ENCODE measurements at places on chromosomes 1 and 21.

GRCh38 chr1:111789666-111790316, 34.1 kb downstream of the DDX20 start:
- peaks cover 5% of the 10 kb centered on the region for H3K4me1 ChIP-seq

- H3K27ac ChIP-seq: no peak overlapping the region
- H3K4me1 ChIP-seq: peaks cover 38% of the 10 kb centered on the region
- DNase-seq: peak; percentile 27
- peak overlapping the region; percentile 19 for H3K4me3 ChIP-seq
- peaks cover 11% of the 10 kb centered on the region for H3K27me3 ChIP-seq
- H3K36me3 ChIP-seq: peaks cover 6% of the 10 kb centered on the region
These were observed 81.1 kb downstream of the DSCAM start for GRCh38 chr21:40765811-40766210.

- H3K27ac ChIP-seq: no peak overlapping the region
- peaks cover 14% of the 10 kb centered on the region for H3K4me1 ChIP-seq
- DNase-seq: peak; percentile 91
- peaks cover 3% of the 10 kb centered on the region for H3K27me3 ChIP-seq
- peaks cover 5% of the 10 kb centered on the region for H3K36me3 ChIP-seq
These were observed 323.3 kb downstream of the RPS6KC1 start for GRCh38 chr1:213374369-213374768.

DNA sequence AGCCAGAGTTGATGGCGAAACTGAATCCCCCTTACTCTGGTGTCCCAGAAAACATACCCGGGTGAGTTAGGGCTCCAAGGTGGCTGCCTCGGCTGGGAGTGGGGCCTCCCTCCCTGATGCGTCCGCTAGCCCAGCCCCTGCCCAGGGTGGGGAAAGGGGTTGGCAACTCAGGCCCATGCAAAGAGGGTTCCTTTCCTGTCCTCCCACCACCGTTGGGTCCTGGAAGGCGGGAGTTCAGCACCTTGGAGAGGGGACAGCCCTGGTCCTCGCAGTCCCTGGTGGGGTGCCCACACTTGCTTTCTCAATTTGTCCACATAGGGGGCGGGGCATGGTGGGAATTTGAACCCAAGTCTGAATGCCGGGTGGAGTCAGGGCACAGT, 6.1 kb downstream of the SRM start:
- DNase-seq: peak; percentile 83
- no peak overlapping the region for H3K4me3 ChIP-seq
- H3K4me1 ChIP-seq: peaks cover 2% of the 10 kb centered on the region
- peaks cover 13% of the 10 kb centered on the region for H3K36me3 ChIP-seq

- H3K36me3 ChIP-seq: no peaks in the 10 kb centered on the region
- H3K4me1 ChIP-seq: peaks cover 73% of the 10 kb centered on the region
- peak overlapping the region; percentile 51 for H3K27ac ChIP-seq
- peak overlapping the region; percentile 18 for H3K4me3 ChIP-seq
- no peak for DNase-seq
These were observed 25.6 kb downstream of the LDLRAP1 start for GRCh38 chr1:25568834-25569596.

- H3K4me3 ChIP-seq: no peak overlapping the region
- H3K4me1 ChIP-seq: peaks cover 21% of the 10 kb centered on the region
- no peaks in the 10 kb centered on the region for H3K36me3 ChIP-seq
- no peak for DNase-seq
- no peak overlapping the region for H3K27ac ChIP-seq
These were observed 570.2 kb downstream of the DPYD start for GRCh38 chr1:97350662-97351061.

GRCh38 chr1:244757091-244757939, 78.1 kb upstream of the COX20 start:
- H3K4me1 ChIP-seq: peaks cover 21% of the 10 kb centered on the region
- no peak overlapping the region for H3K4me3 ChIP-seq
- H3K27ac ChIP-seq: no peak overlapping the region
- no peak for DNase-seq
- H3K27me3 ChIP-seq: no peaks in the 10 kb centered on the region
- no peaks in the 10 kb centered on the region for H3K36me3 ChIP-seq

GRCh38 chr1:65418522-65419185, 1.8 kb upstream of the LEPR start:
- peaks cover 10% of the 10 kb centered on the region for H3K27me3 ChIP-seq
- DNase-seq: no peak
- H3K27ac ChIP-seq: no peak overlapping the region
- peak overlapping the region; percentile 92 for H3K4me3 ChIP-seq

- H3K4me1 ChIP-seq: peaks cover 33% of the 10 kb centered on the region
- no peak overlapping the region for H3K4me3 ChIP-seq
- no peaks in the 10 kb centered on the region for H3K27me3 ChIP-seq
- H3K36me3 ChIP-seq: peaks cover 71% of the 10 kb centered on the region
- no peak overlapping the region for H3K27ac ChIP-seq
These were observed 83.2 kb downstream of the APP start for GRCh38 chr21:26087223-26087918.

Data from nephron progenitor cell (in vitro differentiated cells).